ENCODE measurements at places on chromosomes 6 and 20.

- peak; percentile 21 for DNase-seq
These were observed 159.8 kb upstream of the LAMP5 start for GRCh38 chr20:9354579-9354978.

GRCh38 chr6:147973806-147974205 is 368.8 kb upstream of the SASH1 start:
- DNase-seq = no peak

GRCh38 chr6:158916617-158917016 is 83.4 kb downstream of the RSPH3 start:
- DNase-seq = no peak

DNA sequence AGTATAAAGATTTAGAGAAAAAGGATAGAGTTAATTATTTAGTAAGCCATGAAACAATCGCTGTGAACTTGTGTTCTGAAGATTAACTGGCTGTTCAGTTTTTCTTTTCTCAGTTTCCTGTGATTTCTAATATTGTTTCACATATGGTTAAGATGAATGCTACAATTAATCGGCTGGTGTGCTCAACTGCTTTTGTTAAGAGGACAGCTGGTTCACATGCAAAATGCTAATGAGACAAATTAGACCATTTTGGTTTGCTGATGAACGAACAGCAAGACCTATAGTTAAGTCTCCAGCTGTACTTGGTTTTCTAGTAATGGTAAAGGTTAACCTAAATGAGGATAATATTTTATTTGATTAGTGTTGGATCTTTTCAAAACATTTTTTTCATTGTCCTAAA is 10.8 kb upstream of the NHSL1 start:
- DNase-seq = no peak

DNA sequence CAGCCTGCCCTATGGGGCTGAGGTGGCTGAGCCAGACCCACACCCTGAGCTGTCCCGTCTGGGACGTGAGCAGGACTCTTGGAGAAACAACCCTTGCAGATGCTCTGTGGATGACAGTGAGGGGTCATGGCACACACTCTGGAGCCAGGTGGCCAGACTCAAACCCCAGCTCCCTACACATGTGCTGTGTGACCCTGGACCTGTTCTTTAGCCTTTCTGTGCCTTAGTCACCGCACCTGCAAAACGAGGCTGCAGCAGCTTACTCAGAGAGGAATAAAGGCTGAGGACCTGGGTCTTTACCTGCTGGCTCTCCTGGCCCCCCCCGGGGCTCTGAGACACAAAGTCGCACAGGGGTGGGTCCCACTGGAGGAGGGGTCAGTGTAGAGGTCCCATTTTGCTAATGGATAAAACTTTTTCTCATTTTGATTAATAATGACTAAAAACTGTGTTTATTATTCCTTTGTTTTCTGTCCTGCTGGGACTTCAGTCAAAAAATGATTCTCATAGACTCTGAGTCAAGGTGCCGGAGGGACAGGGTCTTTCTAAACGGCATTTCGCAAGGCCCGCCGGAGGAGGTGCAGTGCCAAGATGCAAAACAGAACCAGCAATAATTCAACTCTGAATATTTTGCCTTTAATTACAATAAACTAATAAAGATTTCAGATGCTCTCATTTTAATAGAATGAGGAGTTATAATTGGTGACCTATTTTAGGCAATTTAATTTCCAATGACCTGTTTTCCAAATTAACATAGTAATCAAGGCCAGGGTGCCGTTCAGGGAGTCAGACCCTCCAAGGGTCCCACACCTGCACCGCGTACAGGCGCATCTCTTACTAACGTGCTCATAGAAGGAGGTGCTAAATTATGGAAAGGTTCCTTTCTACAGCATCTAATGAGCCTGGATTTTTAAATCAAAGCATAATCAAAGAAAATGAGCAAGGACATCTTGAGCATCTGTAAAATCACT is 62.4 kb downstream of the YTHDF1 start:
- DNase-seq = no peak

GRCh38 chr6:170248861-170249600 is 41.8 kb downstream of the DLL1 start:
- DNase-seq = no peak

DNA sequence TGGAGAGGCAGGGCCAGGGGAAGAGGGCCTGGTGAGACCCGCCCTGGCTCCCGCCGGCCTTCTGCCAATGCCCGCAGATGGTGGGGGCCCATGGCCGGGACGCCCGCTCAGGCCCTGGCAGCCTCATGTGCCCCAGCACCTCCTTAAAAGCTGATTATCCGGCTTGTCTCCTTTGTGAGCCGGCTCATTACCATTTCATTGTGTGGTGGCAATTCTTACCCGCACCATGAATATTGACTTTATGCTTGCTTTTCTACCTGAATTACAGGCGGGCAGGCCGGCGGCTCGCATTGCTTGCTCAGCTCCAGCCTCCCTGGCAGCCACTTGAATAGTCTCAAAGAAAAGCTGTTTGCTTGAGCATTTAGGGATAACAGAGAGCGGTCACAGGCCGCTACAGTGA is 120.0 kb upstream of the JAG1 start:
- peak; percentile 38 for DNase-seq

DNA sequence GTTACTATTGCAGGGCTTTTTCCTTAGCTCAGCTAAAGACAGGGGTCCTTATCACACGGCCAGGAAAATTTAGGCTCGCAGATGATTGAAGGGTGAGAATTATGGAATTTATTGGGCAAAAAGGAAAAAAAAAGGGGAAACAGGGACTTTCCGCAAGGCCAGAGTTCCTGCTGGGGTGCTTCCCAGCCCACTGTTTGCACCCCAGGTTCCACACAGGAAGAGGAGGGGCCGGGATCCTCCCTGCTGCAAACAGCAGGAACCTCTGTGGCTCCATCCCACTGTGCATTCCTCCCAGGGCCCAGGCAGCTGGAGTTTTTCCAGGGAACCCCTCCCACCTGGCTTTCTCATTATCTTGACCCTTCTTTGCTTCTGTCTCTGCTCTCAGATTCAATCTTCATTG is 35.9 kb upstream of the IL20RA start:
- DNase-seq = no peak

GRCh38 chr6:144007478-144008119 is 460 bp downstream of the PLAGL1 start:
- DNase-seq = no peak

GRCh38 chr6:138422861-138423260 is 18.8 kb downstream of the HEBP2 start:
- DNase-seq = no peak

- no peak for DNase-seq
These were observed 476.2 kb downstream of the ADGRB3 start for GRCh38 chr6:69111301-69111700.

DNA sequence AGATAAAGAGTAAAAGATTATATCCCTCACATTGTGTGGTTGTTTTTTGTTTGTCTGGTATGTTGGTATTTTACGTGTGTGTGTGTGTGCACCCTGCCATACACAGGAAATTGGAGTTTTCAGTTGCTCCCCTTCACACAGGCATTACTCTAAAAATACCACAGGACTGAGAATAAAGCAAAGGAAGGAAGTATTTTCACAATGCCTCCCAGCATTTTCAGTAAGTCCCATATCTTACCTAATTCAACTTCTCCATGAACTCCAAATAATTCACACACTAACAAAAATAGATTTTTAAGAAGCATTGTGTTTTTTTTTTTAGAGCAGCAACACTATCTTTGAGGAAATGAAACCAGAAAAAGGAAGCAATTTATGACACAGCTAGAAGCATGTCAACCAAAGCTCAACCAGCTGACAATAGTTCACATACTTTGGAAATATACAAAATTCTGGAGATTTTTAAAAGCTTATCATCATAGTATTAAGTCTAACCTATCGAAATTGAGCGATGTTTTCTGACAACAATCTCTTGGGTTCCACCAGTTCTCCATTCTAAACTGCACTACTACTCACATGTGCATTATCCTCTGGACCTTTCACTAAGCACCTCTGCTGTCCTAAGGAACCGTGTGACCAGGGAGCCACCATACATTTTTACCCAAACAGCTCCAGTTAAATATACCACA is 2.1 kb downstream of the UBE2J1 start:
- DNase-seq = no peak

GRCh38 chr6:2990248-2990931 is 9.3 kb upstream of the NQO2 start:
- DNase-seq = peak; percentile 73

DNA sequence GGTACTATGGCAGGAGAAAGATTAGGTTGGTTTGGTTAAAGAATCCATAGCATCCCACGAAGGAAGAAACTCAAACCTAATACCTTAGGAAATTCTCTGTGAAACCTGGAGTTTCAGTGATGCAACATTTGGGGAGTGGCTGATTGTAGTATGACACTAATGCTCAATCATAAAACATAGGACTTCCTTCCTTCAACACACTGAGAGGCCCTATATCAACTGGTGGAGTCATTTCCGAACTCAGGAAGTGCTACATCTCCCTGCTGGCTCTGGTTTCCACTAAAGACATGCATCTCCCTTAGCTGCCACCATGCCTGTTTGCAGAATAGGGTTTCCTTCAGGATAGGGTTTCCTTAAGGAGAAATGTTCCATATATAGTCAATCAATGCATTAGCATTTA is 5.2 kb upstream of the MANEA start:
- no peak for DNase-seq

- DNase-seq = peak; percentile 32
These were observed 16.6 kb downstream of the HRH3 start for GRCh38 chr20:62203378-62204030.

- DNase-seq = no peak
These were observed 249.2 kb upstream of the PMEPA1 start for GRCh38 chr20:57959018-57959417.

- no peak for DNase-seq
These were observed 1.6 kb downstream of the SIRPD start for GRCh38 chr20:1555952-1556351.

DNA sequence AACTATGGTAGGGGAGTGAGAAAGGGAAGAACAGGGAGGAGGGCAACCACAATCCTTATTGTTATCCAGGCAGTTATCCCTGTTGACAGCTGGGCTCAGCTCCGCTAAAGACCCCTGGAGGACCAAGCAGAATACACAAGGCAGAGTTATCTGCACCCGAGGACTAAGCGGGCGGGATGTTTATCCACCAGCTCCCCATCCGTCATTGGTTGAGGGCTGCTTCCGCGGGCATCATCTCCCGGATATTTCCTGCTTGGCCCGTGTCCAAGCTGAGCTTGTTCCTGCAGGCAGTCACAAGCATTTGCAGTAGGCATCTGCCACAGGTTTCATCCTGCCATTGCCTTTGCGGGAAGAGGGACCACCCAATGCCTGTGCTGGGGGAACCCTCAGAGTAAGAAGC is 102.1 kb downstream of the DLGAP4 start:
- no peak for DNase-seq

DNA sequence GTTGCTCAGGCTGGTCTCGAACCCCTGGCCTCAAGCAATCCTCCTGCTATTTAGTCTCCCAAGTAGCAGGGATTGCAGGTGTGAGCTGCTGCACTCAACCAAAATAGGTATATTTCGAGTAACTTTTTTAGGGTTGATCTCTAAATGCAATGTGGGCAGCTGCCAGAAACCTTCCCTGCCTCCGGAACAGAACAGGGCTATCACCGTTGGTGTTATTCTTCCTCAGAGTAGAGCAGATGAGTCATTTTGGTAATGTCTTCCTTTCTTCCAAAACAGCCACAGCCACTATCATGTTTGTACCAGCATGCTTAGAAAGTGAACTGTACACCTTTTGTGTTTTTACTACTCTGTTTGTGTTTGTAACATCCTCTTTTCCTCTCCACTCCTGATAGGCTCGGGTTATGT is 44.1 kb downstream of the SNX9 start:
- DNase-seq = no peak

GRCh38 chr6:157853018-157853805 is 30.2 kb downstream of the SNX9 start:
- no peak for DNase-seq

- no peak for DNase-seq
These were observed 1075.8 kb upstream of the MANEA start for GRCh38 chr6:94501516-94501915.

- DNase-seq = no peak
These were observed 41.5 kb upstream of the FNDC1 start for GRCh38 chr6:159127701-159128100.

GRCh38 chr20:53738039-53738944 is 144.7 kb upstream of the ZNF217 start:
- DNase-seq = peak; percentile 60

DNA sequence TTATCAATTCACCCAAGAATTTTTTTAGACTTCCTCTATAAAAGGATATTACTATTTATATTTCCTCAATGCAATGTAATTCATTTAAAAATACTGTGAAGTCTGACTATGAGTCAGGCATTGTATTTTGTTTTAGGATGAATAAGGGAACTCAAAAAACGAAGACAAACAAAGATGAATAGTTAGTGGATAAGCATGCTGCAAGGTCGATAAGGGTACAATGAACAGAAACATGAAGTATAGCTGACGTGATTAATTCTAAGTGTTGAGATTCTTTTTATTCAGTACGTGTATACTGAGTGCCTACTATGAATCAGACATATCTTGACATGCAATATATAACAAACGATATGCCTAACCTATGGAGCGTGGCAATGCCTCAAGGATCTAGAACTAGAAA is 105.4 kb downstream of the PDE10A start:
- DNase-seq = no peak

- peak; percentile 91 for DNase-seq
These were observed 182.6 kb downstream of the RNGTT start for GRCh38 chr6:88780714-88781389.

DNA sequence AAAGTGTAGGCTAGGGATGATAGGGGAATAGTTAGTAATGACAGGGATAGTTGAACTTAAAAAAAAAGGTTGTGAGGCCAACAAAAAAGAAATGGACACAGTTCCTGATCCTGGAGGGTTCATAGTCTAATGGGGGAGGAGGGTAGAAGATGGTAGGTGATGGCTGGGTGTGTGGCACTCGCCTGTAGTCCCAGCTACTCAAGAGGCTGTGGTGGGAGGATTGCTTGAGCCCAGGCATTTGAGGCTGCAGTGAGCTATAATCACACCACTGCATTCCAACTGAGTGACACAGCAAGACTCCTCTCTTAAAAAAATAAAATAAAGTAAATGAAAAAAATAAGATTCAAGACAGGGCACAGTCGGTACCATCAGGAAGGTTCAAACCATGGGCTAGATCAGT is 2.4 kb upstream of the MICB start:
- no peak for DNase-seq

All from NCI-H1417 (cell line).